Glutamatergic neuron (in vitro differentiated cells): ENCODE measurements at places on chromosomes 12 and 14. TPM values are rescaled to one million over a fixed set of nuclear protein-coding genes. Genes with fewer than 3 reads are reported as not detected.

DNA sequence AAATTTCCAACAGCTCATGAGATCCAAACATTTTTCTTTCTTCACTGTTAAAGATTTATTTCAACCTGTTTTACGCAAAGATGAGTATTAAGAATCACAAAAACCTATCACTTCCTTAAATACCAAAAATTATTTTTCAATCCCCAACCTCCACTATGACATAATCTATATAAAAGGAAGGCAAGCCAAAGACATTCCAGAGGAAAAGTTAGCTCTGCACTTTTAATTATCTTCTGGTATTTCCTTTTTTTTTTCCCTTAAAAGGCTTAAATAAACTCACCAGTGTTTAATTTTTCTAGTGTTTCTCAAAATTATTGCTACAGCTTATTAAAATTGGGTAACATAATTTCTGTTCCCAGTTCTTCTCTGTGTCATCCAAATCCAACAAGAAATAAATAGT, 75.9 kb downstream of the BMP4 start:
- no peak for DNase-seq

The NTF3 gene
- total RNA-seq = 5.0 TPM

GRCh38 chr12:63747553-63747952, 32.2 kb upstream of the RXYLT1 start:
- no peak for DNase-seq

DNA sequence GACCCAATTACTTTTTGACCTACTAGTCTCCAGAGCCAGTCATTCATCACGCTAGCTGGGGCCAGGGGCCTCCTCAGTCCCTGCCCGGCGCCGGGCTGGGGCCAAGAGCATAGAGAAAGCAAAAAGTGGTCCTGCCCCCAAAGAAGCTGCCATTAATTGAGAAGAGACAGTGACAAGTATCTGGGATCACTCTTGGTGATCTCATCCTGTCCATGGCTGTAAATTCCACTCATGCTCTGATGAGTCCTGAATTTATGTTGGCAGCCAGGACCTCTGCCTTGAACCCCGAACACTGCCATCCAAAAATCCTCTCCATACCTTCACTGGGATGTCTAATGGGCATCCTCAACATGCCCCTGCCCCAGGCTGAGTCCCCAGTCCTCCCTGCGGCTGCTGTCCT, 34.4 kb upstream of the DLK1 start:
- no peak for DNase-seq

The POLE gene
- total RNA-seq = 38.6 TPM

GRCh38 chr14:38204719-38205115, 3.0 kb upstream of the SSTR1 start:
- DNase-seq = no peak

DNA sequence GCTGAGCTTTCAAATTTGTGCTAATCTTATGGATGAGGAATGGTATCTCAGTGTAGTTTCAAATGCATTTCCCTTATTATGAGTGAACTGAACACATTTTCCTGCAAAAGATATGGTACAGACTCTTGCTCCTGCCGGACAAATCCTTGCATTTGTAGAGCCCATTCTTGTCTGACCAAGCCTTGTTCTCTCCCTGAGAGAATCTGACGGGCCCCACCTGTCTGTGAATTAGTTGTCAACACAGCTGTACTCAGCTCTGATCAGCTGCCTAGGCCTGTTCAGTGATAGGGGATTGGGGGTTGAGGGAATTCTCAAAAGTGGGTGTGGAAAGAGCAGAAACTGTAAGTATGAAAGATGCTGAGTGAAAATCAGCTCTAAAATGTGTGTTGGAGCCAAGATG, 42.8 kb upstream of the SCN8A start:
- DNase-seq = no peak

The MIP gene
- not detected for total RNA-seq

- DNase-seq = no peak
Measured at GRCh38 chr12:121189619-121190155, 20.2 kb upstream of the P2RX4 start.

DNA sequence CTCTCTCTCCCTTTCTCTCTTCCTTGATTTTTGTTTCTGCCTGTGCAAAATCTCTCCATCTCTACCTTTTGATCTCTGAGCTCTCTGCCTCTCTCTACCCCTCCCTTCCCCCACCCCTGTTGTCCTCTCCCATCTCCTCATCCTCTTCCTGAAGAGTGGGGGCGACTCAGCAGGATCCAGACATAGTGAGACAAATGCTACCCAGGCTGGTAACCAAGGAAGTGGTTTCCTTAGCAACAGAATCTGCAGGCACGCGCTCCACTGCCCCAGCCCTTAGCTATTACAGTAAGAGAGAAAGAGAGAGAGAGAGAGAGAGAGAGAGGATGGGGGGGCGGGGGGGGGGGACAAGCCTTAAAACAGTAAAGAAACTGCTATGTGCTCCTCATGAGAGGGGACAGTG, 85.6 kb downstream of the CMKLR1 start:
- DNase-seq = no peak

The OR4E2 gene
- not detected for total RNA-seq

GRCh38 chr12:124953689-124954405, 35.1 kb downstream of the DHX37 start:
- DNase-seq = no peak

- no peak for DNase-seq
Measured at GRCh38 chr12:27593266-27593665, 69.3 kb downstream of the PPFIBP1 start.

The PLEKHD1 gene
- 1.3 TPM for total RNA-seq

DNA sequence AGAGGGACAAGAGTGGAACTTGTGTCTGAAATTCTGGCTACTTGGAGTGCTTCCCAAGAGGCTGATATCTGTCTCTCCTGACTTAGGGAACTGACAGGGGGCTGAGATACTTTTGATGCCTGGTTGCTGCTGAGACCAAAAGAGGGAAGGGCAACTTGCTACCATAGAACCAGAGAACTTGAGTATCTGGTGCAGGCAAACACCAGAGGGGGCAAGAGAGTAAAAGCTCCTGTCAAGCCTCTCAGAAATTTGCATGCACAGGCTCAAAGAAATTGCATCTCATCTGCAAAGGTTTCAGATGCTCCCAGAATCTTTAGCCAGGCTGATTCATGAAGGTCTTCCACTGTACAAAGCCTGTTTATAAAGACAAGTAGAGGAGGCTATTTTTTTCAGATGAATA, 391.3 kb upstream of the FOXG1 start:
- DNase-seq = peak; percentile 17

- DNase-seq = no peak
Measured at GRCh38 chr12:119613319-119613936, 19.9 kb downstream of the TMEM233 start.

DNA sequence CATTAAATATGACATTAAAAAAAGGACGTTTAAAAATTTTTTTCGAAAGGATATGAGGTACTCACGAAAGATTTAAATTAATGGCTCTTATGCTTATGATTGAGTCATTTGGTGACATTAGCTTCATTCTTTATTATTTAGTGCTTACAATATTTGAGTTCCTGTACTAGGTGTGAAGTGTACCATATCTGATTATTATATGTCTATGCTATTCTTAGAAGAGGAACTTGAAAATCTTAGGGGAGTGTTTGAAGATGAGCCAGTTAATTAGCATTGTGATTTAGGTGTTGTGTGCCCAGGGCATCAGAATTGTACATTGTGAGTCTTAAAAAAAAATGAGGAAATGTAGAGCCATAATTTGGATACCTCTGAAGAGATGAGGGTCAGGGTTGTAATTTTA, 118.6 kb downstream of the FUT8 start:
- DNase-seq = no peak

- DNase-seq = no peak
Measured at GRCh38 chr12:107486140-107486892, 199.3 kb upstream of the PWP1 start.

DNA sequence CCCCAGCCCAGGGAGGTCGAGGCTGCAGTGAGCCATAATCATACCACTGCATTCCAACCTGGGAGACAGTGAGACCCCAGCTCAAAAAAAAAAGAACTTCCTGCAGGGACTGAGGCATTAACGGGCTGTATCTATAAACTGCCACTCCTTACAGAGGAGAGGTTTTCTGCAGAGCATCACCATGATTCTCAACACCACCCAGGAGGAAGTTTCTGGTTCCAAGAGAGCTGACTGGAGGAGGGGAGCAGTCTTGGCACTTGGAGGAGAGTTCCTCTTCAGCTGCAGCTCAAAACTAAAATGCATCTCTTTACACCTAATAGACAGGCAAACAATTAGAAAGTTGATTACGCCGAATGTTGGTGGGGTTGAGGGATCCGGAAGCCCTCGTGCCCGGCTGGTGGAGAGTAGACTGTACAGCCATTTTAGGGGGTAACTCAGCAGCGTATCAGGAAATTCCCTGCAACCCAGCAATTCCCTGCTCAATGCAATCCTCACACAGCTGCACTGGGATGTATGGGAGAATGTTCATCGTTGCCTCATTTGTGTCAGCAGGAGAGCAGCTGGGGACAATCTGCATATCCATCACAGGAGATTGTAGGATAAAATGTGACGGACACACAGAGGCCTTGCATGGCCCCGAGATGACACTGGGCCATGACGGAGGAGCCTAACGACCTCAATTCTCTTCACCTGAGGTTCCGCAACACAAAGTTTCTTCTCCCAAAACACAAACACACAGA, 36.6 kb downstream of the ACTN1 start:
- no peak for DNase-seq

The KLRB1 gene
- total RNA-seq = not detected

DNA sequence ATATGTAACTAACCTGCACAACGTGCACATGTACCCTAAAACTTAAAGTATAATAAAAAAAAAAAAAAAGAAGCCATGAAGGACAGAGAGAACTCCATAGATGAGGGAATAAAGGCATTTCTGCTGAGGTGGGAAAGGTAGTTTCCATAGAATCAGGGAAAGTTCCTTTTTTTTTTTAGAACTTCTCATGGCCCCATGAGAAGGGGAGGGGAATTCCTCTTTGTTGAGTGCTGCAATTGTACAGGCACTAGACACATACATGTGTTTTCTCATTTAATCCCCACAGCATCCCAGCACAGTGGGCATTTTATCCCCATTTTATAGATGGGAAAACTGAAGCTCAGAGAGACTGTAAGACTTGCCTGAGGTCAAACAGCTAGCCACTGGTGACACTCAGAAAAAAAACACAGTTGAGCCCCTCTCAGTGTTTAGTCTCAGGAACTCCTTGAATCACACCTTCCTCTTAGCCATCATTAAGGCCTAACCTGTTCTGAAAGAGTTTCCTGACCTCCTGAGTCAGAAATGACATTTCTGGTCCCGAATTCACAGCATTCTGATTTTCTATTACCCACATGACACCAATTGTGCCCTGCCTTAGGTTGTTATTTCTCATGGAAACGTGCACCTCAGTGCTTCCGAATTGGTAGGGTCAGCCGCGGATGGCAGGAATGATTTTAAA, 189.3 kb upstream of the G2E3 start:
- DNase-seq = no peak

DNA sequence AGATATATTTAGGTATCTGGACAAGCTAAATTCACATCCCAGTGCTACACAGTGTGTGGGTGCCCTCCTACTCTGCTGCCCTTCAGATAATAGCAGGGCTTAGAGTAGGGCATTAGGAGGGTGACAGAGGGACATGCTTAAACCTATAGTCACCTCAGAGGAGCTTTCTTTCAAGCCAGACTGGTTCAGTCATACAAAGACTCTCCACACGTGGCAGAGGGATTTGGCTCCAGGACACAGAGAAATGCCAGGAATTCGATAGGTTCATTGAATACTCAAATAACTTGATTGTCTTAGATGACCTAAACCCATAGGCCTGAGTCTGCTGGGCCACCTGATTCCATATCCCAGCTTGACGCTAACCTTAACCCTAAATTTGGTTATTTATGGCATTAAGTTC, 163.5 kb downstream of the TPH2 start:
- no peak for DNase-seq

GRCh38 chr12:10119066-10119465, 10.9 kb downstream of the CLEC7A start:
- DNase-seq = no peak

GRCh38 chr12:9740106-9740750, 7.3 kb upstream of the CLECL1 start:
- no peak for DNase-seq

GRCh38 chr12:76255692-76256091, 92.5 kb downstream of the BBS10 start:
- no peak for DNase-seq

DNA sequence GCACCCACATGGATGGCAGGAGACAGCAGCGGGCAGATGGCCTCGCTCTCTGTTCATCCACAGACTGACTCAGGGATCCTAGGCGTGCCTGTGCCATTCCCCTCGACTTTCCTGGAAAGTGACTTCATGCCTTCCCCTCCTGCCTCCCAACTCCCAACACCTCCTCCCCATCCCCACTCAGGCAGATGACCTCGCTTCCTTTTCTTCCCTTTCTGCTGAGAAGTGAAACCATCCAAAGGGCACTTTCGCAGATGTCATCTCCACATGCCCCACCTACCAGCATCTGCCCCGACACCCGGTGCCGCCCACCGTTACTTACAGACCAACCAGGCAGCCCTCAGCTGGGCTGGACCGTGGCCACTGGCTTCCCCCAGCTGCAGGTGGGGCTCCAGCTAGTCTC, 29.6 kb downstream of the BEGAIN start:
- DNase-seq = no peak

DNA sequence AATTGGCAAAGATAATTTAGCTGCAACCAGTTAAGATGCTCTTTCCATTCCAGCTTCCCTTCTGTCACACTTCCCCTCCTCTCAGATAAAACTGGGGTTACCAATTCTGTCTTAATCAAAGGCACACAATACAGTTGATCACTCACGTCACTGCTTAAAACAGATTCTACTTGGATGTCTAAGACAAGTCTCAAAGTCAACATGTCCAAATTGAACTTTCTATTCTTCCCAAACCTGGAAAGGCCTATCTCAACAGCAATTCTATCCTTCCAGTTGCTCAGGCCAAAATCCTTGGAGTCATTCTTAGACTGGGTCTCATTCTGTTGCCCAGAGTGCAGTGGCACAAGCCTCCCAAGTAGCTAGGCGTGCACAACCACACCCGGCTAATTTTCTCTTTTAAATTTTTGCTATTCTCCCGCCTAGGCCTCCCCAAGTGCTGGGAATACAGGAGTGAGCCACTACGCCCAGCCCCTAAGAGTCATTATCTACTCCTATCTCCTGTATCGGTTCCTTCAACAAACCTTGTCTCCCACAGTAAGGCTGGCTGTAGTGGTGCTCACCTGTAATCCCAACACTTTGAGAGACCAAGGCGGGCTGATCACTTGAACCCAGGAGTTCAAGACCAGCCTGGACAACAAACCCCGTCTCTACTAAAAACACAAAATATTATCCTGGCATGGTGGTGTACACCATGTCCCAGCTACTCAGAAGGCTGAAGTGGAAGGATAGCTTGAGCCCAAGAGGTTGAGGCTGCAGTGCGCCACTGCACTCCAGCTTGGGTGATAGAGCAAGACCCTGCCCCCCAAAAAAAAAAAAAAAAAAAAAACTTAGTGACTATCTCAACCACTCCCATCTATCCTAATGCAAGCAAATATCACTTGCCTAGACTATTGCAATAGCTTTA, 4.7 kb downstream of the RPS29 start:
- no peak for DNase-seq

The PTPRB gene
- 0.17 TPM for total RNA-seq

The SIX1 gene
- 79.6 TPM for total RNA-seq

GRCh38 chr12:44750468-44750867, 125.6 kb downstream of the NELL2 start:
- no peak for DNase-seq
